Mesenteric fat pad (tissue), 1 donor: ENCODE measurements at places on chromosomes 7 and 10. TPM values are rescaled to one million over a fixed set of nuclear protein-coding genes. Genes with fewer than 3 reads are reported as not detected.

ICA1 gene
- total RNA-seq = 21.9 TPM

SCART1 gene
- 3.3 TPM for total RNA-seq

PNLIPRP1 gene
- 0.90 TPM for total RNA-seq

NAT16 gene
- total RNA-seq = not detected

SHH gene
- total RNA-seq = not detected

ZNF467 gene
- 11.5 TPM for total RNA-seq

CREB3L2 gene
- 175 TPM for total RNA-seq

IRF5 gene
- total RNA-seq = 17.3 TPM

DPYSL4 gene
- 1.8 TPM for total RNA-seq

PTPRZ1 gene
- total RNA-seq = 0.48 TPM

BTBD16 gene
- total RNA-seq = not detected

IFT22 gene
- 12.0 TPM for total RNA-seq

BAMBI gene
- 14.3 TPM for total RNA-seq

FLNC gene
- total RNA-seq = 16.2 TPM

DNA sequence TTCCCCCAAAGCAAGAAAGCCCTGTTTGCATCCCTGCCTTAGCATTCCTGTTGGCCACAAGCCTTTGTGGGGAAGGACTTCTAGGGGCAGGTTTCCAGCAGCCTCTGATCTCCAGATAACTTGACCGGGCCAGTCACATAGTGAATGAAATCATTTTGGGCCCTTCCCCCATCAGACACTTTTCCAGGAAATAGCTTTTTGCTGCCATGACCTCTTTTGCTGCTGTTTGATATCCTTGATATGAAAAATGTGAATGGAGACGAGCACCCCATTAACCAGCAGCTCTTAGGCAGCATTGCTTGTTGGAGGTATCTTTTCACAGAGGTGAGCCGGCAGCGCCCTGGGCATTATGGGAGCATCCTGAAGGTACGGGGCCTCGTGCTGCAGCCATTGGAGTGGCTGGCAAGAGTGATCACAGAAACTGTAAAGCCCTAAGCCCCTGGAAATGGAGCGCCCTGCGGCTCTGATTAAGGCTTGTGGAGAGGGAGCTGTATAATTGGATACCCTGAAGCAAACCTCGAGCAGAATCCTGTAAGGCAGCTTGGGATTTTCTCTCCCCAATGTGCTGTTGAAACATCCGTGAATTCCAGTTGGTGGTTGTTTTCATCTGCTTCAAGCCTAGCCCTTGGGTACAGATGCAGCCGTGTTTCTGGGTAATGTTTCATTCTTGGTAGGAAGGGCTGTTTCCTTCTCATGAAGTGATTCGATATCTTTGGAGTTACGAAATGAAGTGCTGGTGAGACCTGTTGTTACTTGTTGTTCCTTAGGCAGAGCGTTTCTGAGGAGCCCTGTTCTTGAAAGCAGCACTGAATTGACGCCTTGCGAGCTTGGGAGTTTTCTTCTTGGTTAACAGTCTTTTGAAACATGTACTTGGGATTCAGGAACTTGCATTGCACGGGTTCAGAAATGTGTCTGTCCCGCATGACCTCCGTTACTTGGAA, 179.0 kb downstream of the PTEN start:
- DNase-seq = no peak

GRCh38 chr7:147569116-147569913, 1021.3 kb upstream of the C7orf33 start:
- no peak for DNase-seq

GRCh38 chr10:30630571-30630970, 1.0 kb upstream of the LYZL2 start:
- DNase-seq = no peak

- no peak for DNase-seq
Measured at GRCh38 chr7:39666562-39666961, 43.2 kb downstream of the RALA start.

DNA sequence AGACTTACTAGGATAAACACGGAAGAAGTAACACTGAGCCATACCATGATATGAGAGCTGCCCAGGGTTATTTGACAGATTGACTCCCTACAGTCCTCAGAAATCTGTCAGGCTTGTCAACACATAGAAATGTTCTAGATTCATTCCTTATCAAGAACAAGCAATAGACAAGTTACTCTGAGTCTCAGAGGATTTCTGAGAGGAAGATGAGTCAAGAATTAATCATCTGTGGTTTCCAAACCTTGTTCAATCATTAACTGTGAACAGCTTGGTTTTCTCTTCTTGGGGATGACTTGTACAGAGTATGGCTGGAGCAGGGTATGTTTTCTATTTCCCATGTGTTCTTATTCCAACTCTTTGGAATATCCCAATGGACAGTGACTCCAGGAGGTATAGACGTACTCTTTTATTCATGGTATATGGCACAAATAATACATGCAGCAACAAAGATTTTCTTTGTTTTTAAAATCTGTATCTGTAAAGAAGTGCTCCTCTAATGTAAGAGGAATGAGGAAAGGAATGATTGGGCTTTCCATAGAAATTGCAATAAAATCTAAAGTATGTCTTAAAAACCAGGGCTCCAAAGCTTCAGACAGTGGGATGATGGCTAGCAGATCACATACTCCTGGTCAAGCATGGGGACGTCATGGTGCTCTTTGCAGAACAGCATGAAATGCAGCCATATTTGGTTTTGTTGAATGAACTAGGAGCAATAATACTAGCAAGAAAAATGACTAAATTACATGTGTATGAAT, 11.9 kb upstream of the SFR1 start:
- DNase-seq = no peak

GRCh38 chr7:50857804-50858489, 75.3 kb upstream of the GRB10 start:
- no peak for DNase-seq

- DNase-seq = no peak
Measured at GRCh38 chr10:107771066-107771465, 606.6 kb upstream of the SORCS1 start.

GRCh38 chr7:6232534-6232933, 39.9 kb downstream of the CYTH3 start:
- DNase-seq = no peak

DNA sequence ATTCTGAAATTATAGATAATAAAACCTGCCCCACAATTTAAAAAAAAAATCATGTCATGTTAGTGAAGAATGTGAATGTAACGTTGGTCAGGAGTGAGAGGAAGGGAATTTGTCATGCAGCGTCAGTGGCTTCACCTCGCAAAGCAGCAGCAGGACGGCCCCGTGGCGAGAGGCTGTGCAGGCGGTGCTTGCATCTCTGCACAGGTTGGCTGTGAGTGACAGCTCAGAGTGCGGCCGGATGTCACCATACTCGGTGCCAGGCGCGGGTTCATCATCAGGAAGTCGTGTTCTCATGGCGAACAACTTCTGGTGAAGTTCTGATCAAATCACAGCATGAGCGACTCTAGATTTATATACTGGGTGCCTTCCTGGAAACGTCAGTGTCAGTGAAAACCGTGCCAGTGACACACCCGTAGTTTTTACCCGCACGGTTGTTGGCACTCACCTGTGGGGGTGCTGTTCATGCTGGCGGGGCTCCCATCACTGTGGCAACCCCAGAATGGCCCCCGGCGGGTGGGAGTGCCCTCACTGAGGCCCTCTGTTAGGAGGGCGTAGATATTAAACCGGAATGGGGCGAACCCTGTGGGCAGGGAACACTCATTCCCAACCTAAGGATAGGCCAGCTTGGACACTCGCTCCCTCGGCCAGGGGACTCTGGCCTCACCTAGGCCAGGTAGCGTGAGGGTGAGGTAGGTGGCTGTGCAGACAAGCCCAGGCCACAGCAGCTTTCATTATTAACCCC, 120.3 kb downstream of the CYTH3 start:
- no peak for DNase-seq

GRCh38 chr7:40611095-40611871, 476.5 kb downstream of the SUGCT start:
- no peak for DNase-seq

DNA sequence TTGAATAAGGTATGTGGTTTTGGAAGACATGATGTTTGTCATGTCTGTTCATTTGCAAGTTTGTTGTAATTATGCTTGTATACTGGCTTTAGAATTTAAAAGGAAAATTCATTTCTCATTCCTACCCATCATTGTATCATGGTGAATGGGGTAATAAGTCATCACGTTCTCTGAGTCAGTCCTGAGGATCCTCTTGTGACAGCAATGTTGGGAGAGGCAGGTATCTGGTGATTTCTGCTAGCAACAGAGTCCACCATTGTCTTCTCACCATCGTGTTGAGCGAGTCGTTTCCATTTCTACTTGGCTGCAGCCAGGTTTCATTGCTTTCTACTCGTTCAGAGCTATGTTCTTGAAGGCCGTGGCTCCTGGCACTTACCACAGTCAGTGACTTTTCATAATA, 16.3 kb downstream of the CUL1 start:
- DNase-seq = no peak

GRCh38 chr7:117552660-117553059, 72.8 kb downstream of the CFTR start:
- no peak for DNase-seq

GRCh38 chr10:49448924-49449323, 53.0 kb upstream of the DRGX start:
- DNase-seq = no peak

- peak; percentile 43 for DNase-seq
Measured at GRCh38 chr10:132708936-132709335, 77.0 kb downstream of the NKX6-2 start.

- DNase-seq = no peak
Measured at GRCh38 chr10:45809837-45810236, 37.5 kb downstream of the AGAP4 start.

DNA sequence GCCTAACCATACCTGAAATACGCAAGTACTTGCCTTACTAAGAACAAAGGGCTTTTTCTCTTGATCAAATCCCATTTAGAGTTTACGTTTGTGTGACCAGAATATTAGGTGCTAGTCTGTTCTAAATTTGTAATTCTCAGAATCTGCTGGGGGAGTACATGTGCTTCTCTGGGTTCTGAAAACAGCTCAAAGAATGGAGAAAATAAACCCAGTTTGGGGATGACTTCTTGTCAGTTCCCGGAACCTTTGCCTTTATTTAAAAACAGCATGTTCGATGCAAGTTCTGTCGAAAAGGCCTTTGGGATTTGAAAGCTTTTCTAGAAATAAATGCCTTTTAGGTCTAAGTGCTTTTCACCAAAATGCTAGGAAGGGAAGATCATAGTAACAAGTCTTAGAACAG, 147.0 kb downstream of the ARID5B start:
- no peak for DNase-seq

- DNase-seq = peak; percentile 93
Measured at GRCh38 chr10:71713135-71714030, 6.2 kb downstream of the C10orf105 start.

DNA sequence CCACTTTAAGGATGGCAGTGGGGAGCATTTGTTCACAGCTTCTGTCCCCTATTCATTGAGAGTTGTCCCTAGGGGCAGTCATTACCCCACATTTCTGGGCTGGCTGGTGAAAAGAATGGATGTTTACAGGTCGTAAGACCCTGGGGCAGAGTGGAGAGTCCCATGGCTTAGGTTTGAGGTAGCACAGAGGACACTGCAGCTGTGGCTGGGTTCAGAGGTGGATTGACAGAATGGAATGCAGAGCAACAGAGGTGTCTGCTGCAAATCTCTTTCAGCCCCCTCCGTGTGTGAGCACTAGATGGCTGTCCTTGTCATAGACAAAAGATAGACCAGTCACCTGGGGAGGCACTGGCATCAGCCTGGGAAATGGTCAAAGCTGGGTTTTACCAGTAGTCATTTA, 141.9 kb downstream of the CACNB2 start:
- no peak for DNase-seq

DNA sequence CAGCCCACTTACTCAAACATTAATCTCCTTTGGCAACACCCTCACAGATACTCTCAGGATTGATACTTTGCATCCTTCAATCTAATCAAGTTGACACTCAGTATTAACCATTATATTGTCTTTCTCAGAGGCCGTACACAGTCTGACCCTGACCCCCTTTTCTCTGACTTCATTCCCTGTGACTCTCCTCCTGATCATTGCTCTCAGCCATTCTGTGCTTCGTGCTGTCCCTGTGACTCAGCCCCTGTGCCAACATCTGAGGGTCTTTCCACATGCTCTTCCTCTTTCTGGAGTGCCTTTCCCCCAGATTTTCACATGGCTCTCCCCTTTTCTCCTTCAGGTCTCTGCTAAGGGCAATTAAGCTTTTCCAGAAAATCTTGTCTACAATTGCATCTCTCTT, 289.0 kb upstream of the PHYHIPL start:
- no peak for DNase-seq

- no peak for DNase-seq
Measured at GRCh38 chr7:127769696-127770400, 117.9 kb downstream of the SND1 start.

DNA sequence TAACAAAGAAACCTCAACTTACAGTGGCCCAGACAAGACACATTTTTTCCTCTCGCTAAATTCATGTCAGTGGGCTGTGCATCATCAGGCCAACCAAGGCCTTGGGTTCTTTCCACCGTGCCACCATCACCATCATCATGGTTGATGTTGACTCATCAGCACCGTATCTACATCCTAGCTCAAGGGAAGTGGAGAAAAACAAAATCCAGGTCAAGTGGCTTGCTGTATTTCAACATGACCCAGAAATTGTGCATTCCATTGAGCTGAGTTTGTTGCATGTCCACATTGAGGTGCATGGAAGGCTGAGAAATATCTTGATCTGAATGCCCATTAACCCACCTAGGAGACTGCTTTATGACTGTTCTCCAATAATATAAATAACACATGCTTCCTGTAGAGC, 312.4 kb upstream of the CDC14C start:
- no peak for DNase-seq

GRCh38 chr10:76155961-76156360, 724.5 kb downstream of the LRMDA start:
- DNase-seq = no peak

DNA sequence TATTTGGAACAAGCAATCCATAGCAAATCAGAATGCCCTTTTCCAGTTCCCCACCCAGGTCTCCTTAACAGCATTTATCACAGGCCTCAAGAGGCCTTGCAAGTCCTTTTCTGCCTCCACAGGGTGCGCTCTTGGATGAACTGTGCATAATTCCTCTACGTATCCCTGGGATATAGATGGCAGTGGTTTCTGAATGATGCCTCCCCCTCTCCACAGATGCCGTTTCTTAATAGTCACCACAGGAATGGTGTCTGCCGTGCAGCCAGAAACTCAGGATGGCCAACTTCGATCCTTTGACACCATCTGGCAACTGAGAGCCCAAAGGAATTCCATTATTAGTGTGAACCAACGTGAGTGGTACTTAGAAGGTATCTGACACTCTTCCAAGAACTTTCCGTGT, 43.1 kb downstream of the JAZF1 start:
- DNase-seq = no peak

GRCh38 chr7:111301891-111302290, 211.0 kb downstream of the LRRN3 start:
- DNase-seq = no peak

- DNase-seq = no peak
Measured at GRCh38 chr10:50360077-50360850, 108.9 kb upstream of the ASAH2 start.

DNA sequence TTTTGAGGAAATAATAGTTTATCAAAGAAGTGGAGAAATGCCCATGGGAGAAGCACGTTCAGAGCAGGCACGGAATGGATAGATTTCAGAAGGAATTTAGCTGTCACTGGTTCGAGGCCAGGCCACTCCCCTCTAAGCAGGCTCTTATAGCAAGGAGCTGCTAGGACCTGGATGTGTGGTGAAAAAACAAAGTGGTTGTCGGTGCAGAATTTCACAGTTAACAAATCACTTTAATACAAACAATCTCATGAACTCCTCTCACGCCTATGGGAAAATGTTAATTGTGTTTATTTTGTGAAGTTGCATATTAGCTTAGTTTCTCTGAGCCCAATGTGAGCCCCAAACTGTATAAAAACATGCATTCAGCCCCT, 176.3 kb downstream of the PKD1L1 start:
- no peak for DNase-seq

GRCh38 chr10:81116201-81116600, 578.5 kb downstream of the SH2D4B start:
- DNase-seq = no peak
